ENCODE measurements at places on chromosomes 3 and 15.

DNA sequence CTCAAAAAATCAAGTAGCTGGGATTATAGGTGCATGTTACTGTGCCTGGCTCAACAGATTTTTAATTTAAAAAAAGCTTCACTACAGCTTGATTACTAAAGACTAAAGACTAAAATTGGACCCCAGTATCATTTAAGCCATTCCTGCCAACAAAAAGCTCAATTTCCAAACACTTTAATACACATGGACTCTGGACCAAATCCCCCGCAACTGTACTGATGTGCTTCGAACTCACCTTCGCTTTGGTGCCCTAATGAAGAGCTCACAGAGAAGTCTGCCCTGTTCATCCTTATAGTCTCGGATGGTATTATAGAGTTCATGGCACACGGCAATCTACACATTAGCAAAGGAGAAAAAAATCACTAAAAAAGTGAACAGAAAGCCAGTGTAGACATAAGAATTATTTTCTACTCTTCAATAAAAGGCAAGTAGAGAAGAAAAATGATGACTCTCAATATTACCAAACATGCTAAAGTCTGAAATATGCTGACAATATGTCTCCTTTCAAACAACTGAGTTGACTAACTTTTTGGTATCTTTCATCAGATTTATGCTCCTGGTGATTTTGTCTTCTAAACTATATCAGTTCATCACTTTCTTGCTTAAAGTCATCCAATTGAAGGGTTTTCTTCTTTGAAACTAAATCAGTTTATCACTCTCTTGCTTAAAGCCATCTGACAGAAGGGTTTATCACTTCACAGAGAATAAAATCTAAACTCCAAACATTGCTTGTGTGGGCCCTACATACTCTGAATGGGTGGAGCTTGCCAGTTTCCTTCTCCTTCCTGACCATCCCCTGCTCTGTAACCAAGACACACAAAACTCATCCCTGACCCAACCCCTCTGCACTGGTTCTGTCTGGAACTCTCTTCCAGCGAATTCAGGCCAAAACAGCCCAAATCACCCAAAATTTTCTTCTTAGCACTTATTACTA is 7.2 kb downstream of the PBRM1 start:
- no peak for DNase-seq

GRCh38 chr3:5185093-5185673 is 2.3 kb upstream of the EDEM1 start:
- no peak for DNase-seq

- DNase-seq: no peak
These were observed 209.5 kb downstream of the DTWD1 start for GRCh38 chr15:49830391-49830790.

DNA sequence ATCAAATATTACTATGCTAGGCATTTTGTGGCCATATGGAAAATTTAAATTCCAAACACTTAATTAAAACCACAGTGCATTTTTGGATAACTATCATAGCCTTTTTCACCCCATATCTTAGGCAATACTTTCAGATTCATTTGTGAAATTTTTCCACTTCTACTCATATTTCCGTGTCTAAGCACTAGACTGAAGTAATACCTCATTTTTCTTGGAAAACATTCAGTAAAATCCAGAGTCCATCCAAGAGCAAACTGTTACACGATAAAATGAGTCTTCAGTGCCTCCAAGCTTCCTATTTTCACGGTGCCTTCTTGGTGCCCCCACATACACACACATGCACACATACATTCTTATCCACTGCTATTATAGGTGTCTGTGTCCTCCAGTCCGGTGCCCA is 845.9 kb downstream of the TBL1XR1 start:
- DNase-seq: no peak

DNA sequence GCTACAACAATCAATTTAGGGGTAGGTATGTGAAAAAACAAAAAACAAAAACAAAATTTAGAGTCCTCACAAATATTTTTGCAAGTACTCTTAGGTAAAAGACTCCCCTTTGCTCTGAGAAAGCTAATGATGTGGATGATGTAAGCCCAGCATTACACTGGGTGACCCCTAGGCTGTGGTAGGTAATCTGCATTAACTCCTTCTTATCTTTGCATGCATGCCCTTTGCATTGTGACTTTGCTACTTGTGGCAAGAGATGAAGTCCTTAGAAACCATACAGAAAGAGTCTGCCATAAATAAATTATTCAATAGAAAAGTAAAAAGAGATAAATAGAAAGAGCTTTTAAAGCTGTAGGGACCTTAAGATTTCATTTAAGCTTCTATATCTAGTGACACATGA is 159.7 kb upstream of the MBNL1 start:
- no peak for DNase-seq
